Sciatic nerve (tissue), 2 donors: ENCODE measurements at places on chromosomes 5 and 9. TPM values are rescaled to one million over a fixed set of nuclear protein-coding genes. Genes with fewer than 3 reads are reported as not detected.

- DNase-seq, result no peak
Observed at GRCh38 chr5:78458843-78459242, 98.4 kb downstream of the SCAMP1 start.

- no peak for DNase-seq
Observed at GRCh38 chr5:162664846-162665245, 597.3 kb downstream of the GABRG2 start.

DNA sequence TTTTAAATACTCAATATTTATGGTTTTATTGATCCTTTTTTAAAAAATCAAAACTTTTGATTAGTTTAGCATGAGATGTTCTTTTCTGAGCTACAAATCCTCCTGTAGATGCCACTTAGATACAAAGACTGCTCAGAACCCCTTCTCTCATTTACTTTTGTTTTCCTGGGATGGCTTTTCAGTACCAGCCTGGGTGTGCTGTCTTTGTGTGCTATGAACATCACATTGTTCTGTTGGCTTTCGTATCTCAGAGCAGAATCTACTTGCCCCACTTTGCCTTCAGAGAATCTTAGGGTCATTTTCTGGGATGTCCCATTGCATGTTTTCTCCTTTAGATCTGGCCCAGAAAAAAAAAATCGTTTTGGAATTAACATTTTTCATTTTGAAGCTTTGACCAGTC lies 85.9 kb downstream of the RASGRF2 start:
- no peak for DNase-seq

DNA sequence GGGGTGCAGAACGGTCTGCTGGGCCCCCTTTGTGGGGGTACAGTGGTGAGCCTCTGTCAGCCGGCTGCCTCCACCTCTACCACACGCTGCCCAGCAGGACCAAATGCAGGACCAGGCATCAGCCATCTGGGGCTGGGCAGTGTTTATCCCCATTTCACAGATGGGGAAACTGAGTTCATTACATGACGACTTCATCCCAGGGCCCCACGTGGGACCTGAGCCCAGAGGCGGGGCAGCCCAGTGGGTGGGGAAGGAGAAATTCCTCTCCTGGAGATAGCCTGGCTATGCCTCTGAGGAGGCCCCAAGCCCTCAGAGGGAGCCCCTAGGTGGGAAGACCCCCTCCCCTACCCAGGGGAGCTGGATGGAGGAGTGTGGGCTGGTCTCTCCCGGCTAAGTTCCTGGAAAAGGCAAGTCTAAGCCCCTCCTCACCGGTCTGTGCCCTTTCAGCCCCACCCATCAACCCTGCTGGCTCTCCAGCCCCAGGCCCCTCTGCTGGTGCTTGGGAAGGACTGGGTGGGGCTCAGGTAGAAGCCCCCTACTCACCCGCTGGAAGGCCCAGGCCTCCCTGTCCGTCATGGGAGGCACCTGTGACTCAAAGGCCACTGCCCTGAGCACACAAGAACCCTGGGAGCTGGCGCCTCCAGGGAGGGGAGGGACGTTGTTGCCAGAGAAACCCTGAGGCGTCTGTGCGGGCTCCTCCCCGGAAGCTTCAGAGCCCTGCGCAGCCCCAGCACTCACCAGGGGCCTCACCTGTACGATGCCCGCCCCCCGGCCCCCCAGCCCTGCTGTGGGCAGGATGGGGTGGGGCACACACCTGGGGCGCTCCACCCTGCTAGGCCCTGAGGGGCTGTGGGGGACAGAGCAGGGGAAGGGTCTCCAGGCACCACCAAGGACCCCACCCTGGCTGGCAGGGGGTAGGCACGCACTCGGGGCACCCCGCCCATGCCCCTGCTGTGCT lies 7.4 kb upstream of the CCDC187 start:
- no peak for DNase-seq

- peak; percentile 80 for DNase-seq
Observed at GRCh38 chr9:127567035-127567729, 44.9 kb upstream of the STXBP1 start.

GRCh38 chr9:38363589-38363925 lies 28.9 kb upstream of the ALDH1B1 start:
- no peak for DNase-seq

DNA sequence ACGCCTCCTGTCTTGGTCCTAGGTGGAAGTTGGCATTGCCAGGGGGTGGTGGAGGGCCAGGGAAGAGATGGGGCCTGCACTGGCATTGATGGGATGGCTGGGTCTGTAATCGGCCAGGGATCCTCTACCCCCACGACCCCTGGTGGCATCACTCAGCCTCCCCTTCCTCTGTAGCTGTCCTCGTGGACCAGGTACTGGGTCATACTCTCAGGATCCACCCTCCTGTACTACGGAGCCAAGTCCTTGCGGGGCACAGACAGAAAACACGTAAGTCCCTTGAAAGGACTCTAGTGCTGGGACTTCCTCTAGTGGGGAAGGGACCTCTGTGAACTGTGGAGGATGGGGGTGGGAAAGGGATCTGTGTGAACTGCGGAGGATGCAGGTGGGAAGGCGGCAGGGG lies 52.1 kb upstream of the GARNL3 start:
- no peak for DNase-seq

DNA sequence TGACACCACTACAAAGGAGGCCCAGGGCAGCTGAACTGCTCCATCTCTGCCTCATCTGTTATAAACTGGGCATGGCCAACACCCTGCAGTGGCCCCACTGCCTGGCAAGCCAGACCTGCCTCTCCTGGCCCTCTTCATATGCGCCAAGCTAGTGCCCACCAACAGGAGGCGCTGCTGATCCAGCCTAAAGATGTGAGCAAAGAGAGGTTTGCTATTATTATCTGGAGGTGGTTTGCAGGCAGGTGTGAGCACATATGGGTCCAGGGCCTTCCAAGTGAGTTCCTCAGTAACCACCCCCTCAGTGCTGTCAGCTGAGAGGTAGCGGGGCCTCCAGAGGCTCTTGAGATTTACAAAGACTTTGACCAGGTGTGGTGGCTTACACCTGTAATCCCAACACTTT lies 232.2 kb downstream of the SYK start:
- peak; percentile 59 for DNase-seq

DNA sequence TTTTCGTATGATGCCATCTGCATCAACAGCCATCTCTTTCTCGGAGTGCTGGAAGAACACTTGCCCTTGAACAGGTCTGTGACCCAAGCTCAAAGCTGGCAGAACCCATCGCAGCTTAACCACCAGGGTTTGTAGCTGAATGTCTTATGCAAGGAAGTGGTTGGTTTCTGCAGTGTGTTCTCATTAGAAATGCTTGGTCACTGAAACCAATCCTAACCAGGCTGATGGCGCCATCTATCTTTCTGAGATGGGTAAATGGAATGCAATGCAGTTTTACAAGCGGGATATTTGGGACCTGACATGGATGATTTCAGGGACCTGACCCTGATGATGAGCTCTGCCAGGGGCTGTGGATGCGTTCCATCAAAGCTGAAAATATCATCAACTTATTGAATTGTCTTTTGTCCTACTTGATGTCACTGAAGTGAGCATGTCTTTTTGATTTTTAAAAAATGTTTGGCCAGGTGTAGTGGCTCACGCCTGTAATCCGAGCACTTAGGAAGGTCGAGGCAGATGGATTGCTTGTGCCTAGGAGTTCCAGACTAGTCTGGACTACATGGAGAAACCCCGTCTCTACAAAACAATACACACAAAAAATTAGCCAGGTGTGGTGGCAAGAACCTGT lies 28.7 kb downstream of the DMRT3 start:
- no peak for DNase-seq

DNA sequence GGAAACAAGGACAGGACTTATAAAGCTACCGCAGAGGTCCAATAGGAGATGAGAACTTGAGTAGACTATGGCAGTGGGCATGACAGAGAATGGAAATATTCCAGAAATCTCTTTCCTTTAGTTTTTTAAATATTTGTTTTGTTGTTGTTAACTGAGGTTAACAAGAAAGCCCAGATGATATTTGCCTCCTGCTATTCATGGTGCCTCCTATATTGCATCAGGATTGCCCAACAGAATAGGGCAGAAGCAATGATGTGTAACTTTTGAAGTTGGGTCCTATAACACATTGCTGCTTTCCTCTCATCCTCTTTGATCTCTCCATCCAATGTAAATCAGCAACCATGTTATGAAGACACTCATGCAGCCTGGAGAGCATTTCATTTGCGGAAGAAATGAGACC lies 42.8 kb downstream of the PDE4D start:
- no peak for DNase-seq

GRCh38 chr9:13429301-13430190 lies 150.1 kb upstream of the MPDZ start:
- DNase-seq, result no peak

DNA sequence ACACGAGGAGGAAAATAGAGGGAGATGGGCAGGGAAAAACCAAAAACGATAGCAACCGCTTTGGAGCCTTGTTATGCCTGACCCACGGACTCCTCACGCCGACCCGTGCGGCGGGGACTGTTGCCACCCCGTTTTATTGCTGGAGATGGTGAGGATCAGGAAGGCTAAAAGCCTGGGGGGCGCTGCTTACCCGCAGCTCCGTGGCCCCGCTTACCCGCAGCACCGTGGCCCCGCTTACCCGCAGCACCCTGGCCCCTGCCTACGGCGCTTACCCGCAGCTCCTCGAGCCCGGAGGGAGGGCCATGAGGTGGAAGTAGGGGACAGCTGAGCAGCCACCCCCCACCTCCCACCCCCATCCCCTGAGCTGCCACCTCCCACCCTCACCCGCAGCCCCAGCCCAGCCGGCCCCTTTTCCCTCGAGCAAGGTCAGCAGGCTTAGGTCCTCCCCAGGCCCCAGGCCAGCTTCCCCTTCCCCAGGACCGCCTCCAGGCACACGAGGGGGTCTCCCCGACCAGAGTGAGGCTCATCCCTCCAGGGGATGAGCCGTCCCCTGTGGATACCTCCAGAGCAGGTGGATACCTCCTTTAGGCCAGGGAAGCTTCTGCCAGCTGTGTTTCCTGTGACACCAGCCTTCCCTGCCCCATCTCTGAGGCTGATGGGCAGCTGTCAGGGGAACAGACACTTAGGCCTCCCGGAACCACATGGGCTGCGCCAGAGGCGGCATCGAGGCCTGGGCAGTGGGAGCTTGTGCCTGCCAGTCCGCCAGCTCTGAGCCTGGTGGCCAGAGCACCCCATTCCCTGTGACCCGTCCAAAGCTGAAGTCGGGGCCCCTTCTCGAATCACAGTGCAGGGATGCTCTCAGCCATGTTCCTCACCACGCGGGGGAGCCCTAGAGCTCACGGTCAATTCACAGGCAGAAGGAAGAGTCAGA lies 92.3 kb downstream of the LMX1B start:
- peak; percentile 80 for DNase-seq

DNA sequence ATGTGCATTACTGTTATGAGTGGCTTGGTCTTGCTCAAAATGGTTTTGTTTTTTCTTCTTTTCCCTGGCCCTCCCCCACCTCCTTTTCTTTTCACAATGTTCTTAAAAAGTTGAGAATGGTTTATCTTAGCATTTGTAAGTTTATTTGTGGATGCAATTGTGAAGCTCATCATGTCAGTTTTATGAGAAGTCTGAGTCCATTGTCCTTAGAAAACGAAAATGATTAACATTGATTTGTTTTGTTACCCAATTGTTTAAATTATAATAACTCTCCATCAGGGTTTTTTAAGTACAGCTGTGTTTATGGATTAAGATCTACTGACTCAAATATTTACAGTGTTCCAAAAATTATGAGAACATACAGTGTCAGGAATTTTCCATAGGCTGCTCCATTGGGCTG lies 511.3 kb upstream of the PAPPA start:
- DNase-seq, result no peak

- no peak for DNase-seq
Observed at GRCh38 chr5:14227513-14227912, 84.4 kb downstream of the TRIO start.

GRCh38 chr9:87742813-87743428 lies 17.0 kb downstream of the CTSL start:
- no peak for DNase-seq

DNA sequence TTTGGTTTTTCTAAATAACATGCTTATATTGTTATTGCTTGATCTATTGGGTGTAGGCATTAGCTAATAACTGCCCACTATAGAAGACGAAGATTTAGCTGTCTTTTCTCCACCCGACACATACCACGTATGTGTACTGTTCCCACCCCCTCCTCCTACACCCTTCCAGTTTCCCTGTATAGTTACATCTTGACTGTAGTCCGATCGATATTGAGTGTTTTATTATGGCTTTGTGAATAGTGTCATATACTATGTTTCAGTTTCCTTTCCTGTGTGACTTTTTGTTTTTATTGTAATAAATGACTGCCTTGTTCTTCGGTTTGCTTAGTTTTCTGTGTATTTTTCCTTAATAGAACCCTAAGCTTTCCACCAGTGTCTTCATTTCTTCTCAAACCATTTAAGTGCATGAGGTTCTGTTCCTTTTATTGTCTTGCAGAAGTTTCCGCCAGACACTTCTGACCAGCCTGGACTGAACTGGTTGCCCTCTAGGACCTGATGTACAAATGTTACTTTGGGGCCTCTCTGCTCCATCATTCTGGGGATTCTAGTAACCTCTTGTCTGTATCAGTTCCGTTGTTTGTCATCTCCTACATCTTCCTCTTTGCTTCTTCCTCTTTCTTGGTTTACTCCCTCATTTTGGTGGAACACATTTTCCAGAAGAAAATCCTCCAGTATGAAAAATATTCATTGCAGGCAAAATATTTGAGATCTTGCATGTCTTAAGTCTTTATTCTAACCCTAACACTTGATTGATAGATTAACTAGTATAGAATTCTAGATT lies 61.8 kb downstream of the PRKACG start:
- no peak for DNase-seq

GRCh38 chr5:81353189-81353588 lies 40.7 kb downstream of the ACOT12 start:
- no peak for DNase-seq

HAPLN1 gene
- total RNA-seq, result not detected

LRRC8A gene
- total RNA-seq, result 67.2 TPM

ANKRD34B gene
- not detected for total RNA-seq

NR4A3 gene
- 42.2 TPM for total RNA-seq

MRPL22 gene
- 37.3 TPM for total RNA-seq

PFN3 gene
- total RNA-seq, result not detected
